ENCODE measurements at places on chromosomes 2 and 18.

- no peak for DNase-seq
Observed at GRCh38 chr2:28435814-28436351, 43.2 kb downstream of the FOSL2 start.

DNA sequence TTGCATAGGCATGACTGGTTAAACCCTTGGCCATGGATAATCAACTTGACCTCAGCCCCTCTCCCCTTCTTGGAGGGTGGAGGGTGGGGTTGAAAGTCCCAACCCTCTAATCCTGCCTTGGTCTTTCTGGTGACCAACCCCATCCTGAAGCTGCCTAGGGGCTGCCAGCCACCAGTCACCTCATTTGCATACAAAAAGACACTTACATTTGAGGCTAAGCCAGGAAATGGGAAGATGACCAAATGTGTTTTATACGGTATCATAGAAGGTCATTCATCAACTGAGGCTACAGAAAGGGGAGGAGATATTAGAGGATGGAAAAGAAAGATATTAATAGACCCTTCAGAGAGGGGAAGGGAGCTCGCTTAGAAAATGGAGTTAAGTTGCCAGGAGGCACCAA lies 96.8 kb downstream of the NCK2 start:
- DNase-seq: no peak

DNA sequence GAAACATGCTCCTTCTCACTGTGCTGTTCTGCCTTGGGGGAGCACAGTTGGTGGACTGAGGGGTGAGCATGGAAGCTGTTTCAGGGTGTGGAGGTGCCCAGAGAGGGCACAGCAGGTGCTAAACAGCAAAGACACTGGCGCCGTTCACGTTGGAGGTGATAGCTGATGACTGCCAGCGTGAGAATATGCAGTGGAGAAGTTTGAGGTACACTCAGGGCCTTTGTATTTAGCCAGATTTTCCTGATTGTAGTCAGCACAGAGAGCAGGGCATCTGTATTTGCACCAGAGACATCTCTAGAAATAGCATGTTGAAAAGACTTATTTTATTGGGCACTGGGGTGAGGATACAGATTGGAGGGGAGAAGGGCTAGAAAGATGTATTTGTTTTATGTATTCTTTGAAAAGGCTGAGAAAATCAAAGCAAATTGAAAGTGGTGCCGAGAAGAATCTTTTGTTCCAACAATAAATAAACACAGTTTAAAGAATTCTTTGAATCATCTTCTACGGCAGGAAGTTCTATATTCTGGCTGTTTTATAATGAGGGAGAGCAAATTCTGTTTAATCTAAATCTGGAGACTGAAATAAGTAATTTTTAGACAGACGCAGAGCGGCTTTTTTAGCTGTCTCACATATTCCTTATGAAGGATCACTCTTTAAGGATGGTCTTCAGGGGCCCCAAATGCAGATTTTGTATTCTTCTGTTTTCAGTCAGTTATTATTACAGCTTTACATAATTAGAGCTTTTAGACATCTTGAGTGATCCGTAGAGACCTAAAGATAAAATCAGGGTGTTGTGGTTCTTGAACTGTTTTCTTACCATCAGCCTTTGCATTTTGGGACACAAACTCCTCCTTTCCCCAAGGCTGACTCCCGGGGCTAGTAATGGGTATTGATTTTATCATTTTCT lies 7.1 kb downstream of the ZNF532 start:
- no peak for DNase-seq

DNA sequence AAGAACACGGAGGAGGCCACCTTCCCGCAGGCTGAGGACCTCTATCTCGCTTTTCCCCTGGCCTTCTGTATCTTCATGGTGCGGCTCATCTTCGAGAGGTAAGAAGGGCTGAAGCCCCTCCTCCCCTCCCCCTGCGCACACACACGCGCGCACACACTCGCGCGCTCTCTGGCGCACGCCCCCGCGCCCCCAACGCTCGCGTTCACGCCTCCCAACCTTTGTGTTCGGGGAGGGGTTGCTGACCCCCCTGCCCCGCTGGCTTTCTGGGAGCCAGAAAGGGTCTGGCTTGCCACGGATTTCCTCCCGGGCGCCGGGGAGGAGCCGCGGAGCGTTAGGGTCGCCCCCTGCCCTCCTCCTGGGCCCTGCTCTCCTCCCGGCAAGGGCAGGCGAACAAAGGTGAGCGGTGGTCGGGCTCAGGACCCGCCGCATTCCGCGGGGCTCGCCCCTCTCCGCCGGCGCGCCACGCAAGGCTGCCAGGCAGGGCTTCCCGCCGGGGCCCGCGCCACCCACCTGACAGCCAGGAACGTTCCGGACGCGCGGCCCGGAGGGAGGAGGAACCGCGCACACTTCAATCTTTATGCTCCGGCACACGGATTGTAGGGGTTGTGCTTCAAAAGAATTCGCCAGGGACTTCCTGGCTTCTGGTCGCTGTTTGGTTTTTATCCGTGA lies 583 bp downstream of the CERS6 start:
- DNase-seq: no peak

GRCh38 chr2:1348789-1349188 lies 64.5 kb upstream of the TPO start:
- no peak for DNase-seq

DNA sequence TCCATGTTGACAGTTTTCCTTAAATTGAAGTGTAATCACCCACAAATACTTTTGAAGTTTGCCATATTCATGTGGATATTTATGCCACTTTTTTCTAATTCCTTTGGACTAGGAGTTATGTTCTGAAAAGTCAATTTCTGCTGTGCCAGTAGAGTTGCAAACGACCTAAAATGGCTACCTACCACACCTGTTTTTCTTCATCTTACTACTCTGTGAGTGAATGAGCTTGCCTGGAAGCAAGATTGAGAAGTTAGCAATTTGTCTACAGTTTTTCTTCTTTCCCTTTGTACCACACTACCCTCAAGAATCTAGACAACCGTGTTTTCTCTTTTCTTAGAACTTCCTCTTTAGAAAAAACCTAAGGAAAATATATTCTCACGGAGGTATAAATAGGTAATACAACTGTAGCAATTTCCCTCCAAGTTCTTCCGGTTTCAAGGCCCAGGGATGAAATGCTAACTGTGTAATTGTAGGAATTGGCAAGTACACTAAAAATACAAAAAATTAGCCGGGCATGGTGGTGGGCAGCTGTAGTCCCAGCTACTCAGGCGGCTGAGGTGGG lies 7.3 kb upstream of the SLC39A10 start:
- no peak for DNase-seq

- DNase-seq: no peak
Observed at GRCh38 chr2:128646091-128646490, 327.4 kb upstream of the HS6ST1 start.

- DNase-seq: no peak
Observed at GRCh38 chr2:71877636-71878035, 270.0 kb downstream of the CYP26B1 start.

DNA sequence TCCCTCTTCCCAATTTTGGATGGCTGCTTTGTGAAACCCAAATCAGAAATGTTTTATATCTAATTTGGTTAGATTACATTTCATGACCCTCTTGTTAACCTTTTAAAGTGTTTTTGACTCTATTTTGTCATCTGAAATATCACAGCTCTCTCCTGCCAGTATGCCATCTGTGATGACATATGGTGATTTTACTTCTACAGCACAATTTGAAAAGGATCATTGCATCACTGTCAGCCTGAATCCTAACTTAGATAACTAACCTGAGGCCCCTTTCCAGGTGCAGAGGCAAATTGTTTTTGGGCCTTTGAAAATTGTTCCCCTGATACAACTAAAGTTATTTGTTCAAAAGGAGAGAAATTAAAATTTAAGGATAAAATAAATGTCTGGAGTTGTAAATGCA lies 1023.4 kb upstream of the LRRTM1 start:
- DNase-seq: no peak

DNA sequence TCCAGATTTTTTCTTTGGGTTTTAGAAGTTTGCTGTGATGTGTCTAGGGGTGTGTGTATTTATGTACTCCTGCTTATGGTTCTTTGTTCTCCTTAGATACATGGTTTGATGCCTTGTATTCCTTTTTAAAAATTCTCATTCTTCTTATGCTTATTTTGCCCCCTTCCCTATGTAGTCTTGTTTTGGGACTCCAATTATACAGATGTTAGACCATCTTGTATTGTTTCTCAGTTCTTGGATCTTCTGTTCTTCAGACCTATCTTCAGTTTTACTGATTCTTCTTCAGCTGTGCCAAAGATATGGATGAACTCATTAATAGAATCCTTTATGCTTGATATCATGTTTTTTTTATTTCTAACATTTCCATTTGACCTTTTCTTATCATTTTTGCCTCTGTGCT lies 14.2 kb upstream of the MSL3B start:
- no peak for DNase-seq

- DNase-seq: no peak
Observed at GRCh38 chr18:78625847-78626246, 353.8 kb upstream of the SALL3 start.

GRCh38 chr18:9804517-9805104 lies 81.2 kb upstream of the TXNDC2 start:
- DNase-seq: no peak

GRCh38 chr2:168524005-168524404 lies 67.9 kb downstream of the CERS6 start:
- DNase-seq: no peak

DNA sequence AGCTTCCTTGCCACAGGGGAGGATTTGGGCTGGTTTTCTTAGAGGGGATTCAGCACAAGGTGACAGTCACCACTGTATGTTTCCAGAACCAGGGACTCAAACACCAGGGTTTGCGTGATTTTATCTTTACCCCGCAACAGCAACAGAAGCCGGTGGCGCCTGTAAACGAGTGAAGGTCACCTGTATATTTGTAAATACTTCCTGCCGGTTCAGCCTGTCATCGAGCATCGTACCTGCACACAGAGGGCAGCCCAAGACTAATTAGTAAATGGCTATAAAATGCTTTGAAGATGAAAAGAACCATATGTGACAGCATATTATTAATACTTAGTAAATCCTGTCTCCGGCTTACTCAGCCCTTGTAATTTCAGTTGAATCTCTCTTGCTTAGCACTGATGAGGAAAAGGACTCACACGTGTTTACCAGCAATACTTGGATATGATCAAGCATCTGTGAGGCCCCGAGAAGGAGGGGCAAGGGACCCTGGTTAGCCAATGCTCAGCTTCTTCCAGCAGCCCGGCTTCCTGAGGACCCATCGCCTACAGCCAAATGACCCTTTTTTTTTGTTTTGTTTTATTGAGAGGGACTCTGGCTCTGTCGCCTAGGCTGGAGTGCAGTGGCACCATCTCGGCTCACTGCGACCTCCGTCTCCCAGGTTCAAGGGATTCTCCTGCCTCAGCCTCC lies 51.3 kb upstream of the FOSL2 start:
- DNase-seq: no peak

GRCh38 chr2:10891848-10892247 lies 19.9 kb upstream of the KCNF1 start:
- DNase-seq: no peak

GRCh38 chr2:112643488-112643887 lies 2.3 kb upstream of the SLC20A1 start:
- no peak for DNase-seq

DNA sequence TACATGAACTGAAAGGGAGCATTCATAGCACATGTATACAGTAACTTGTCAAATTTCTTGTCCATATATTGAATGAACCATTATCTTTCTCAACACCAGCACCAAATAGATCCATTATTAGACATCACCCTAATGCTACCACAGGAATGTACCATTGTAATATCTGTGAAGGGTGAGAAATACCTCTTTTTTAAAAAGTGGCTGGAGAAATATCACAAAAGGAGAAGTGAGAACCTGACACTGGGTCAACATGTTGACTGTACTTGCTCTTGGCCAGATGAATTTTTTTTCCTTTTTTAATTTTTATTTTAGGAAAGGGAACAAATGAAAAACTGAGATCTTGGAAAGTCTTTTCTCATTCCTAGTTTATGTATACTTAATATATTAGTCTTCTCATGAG lies 63.5 kb downstream of the CAVIN2 start:
- DNase-seq: no peak

DNA sequence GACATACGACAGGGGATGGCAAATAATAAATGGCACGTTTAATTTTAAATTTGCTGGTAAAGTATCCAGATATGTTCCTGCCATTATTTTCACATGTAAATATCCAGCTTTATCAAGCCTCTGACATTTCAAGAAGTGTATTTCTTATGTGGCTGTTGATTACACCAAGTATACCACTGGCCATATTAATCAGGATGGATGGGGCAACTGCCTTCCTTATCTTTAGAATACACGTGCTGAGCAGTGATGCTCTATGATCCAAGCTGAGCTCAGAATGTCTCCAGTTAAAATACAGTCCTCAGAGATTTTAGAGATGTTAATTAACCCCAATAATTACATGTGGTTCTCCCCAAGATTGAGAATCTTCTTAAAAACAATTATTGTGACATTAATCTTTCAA lies 38.3 kb upstream of the RAPGEF4 start:
- no peak for DNase-seq

DNA sequence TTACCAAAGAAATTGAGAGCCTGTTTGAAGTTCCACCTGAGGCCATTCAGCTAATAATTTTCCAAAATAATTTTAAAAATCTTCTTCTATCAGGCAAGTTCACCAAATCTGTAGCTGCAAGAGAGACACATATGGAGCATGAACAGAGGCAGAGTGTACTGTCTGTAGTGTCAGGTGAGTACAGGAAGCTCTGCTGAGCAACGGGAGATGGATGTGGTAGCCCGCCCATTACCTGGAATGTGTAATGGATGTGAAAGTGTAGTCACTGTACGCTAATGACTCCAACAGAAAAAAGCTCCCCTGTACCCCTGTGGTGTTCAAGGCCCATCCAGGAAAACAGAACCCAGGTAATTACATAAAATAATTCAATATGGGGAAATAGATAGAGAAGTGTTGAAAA lies 311.5 kb downstream of the LRRTM4 start:
- no peak for DNase-seq

GRCh38 chr2:41498781-41499180 lies 549.0 kb upstream of the PKDCC start:
- no peak for DNase-seq

- no peak for DNase-seq
Observed at GRCh38 chr18:5982332-5982731, 87.0 kb upstream of the TMEM200C start.

- DNase-seq: no peak
Observed at GRCh38 chr2:25303633-25304236, 38.0 kb downstream of the DNMT3A start.

GRCh38 chr18:8247700-8248099 lies 361.5 kb upstream of the RAB12 start:
- DNase-seq: no peak

GRCh38 chr2:231680992-231681852 lies 27.1 kb upstream of the PTMA start:
- no peak for DNase-seq

- no peak for DNase-seq
Observed at GRCh38 chr2:151900331-151900730, 72.1 kb upstream of the ARL5A start.

GRCh38 chr2:238801791-238802190 lies 46.1 kb upstream of the TWIST2 start:
- no peak for DNase-seq

DNA sequence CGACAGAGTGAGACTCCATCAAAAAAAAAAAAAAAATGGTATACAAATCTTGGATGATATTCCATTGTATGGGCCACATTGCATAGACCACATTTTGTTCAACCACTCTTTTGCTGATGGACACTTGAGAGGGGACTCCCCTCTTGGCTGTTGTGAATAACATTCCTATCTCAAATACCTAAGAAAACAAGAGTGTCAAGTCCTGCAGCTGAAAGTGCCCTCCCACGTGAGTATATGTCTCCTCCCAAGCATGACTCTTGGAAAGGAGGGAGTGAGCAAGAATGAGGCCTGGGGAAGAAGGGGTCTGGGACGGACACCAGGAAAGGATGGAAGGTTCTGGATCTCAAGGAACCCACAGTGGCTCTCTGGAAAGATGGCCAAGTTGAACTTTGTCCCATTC lies 36.0 kb upstream of the NPAS2 start:
- DNase-seq: no peak

Measured in effector memory CD8-positive, alpha-beta T cell (primary cell).